ENCODE measurements at places on chromosomes 11 and 22. TPM values are rescaled to one million over a fixed set of nuclear protein-coding genes. Genes with fewer than 3 reads are reported as not detected.
A peak's percentile ranks its signal among the peaks of the same experiment; 100 is the strongest.

The XKR3 gene
- not detected for total RNA-seq

DNA sequence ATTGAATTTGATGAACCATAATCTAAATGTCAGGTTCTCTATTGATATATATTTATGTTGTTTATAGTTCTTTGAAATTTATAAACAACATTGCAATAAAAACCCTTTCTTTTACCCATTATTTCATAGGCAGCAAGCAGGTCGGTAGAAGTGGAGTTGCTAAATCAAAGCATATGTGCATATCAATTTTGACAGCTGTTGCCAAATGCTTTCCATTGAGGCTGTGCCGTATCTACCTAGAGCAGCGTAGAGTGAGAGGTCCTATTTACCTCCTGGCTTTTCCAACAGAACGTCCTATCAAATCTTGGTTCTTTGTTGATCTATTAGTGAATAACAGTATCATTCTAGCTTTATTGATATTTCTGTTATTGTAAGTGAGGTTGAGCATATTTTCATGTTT is 77.5 kb upstream of the SLC22A12 start:
- no peak for DNase-seq

DNA sequence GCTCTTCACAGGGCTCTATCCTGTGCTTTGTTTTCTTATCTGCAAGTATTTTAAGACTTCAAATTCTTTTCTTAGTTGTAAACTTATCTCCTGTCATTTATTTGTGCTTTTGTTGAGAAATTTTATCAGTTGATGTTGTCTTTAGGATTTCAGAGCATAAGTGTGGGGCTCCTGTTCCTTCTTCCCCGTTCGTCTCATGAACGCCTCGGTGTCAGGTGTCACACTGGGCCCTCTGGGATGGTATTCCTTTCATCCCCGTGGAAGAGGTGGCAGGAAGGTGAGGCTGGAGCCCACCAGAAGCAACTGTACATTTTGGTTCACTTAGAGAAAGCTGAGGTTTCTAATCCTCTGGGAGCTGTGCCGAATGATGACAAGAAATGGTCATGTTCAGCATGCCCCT is 17.9 kb downstream of the NADSYN1 start:
- DNase-seq, result no peak

The SYCE3 gene
- not detected for total RNA-seq

The CD248 gene
- not detected for total RNA-seq

The C11orf87 gene
- total RNA-seq, result not detected

DNA sequence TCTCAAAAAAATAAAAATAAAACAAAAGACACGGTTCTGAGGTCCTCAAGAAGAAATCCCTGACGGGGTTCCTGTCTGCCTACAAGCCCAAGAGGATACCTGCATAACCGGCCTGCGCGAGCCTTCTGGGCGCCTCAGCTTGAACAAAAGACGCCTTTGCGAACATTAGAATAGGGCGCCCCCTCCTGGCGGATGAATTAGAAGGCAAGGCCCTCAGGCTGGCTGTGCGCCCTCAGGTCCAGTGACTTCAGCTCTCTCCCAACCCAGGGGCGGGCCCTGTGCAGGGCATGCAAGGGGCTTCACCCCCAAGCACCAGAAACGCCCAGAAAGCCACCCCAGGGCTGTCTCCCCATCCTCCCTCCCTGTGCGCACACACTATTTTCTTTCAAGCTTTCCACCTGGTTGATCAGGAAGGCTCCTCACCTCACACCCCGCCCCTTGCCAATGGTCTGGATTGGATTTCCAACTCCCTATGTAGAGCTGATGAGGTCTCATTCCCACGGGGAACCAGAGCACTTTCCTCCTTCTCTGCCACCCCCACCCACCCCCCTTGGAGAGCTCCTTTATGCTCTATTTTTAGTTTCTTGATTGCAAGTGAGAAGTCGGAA is 273.3 kb downstream of the BUD13 start:
- DNase-seq, result peak; percentile 69

DNA sequence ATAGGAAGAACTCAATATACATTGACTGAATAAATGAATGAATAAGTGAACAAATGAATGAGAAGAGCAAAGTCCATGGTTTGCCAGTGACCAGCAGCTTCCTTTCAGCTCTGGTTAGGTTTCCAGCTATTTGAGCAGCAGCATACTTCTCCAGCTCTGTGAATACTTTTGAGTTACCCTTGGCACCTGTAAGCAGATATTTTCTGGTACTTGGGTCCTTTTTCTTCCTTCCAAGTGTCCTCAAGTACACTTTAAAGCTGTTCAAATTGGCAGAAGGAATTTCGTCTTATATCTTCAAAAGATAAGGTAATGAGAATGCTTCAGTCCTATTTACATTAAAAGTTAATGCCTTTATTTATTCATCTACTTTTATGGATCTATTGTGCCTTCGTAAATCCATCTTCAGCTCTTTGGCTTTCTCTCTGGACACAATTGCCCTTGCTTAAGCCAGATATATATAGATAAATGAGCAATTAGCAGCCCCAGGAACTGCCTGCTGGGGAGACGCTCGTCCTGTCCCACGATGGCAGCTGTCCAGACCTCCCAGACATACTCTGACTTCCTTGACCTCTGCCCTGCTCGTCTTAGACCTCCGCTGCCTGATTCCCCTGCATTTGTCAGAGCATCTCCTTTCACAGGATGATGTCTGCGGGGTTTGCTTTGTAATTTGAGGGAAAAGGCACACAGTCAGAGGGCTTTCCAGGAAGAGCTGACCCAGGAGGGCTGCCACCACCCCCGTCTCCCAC is 926.3 kb downstream of the OPCML start:
- no peak for DNase-seq

DNA sequence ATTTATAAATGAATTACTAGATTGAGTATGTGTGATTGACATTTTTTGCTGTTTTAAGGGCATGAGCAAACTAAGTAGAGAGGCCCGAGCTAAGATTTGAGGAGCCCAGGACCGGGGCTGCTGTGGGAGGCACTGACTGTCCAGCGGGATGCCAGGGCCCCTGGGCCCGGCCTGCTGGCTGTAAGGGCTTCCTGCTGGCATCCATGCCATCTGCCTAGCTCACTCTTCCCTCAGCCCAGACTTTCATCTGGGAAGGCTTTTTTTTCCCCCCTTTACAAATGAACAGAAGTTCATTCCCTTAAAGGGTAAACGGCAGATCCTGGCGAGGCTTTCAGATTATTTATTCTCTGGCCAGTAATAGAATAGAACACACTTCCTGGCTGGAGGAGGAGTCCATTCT is 16.0 kb upstream of the TP53I11 start:
- no peak for DNase-seq

- DNase-seq, result no peak
Measured at GRCh38 chr11:94766713-94767206, 1.4 kb upstream of the AMOTL1 start.

The FAU gene
- total RNA-seq, result 578 TPM

GRCh38 chr11:134132808-134133207 is 63.9 kb downstream of the JAM3 start:
- no peak for DNase-seq

The LARGE1 gene
- total RNA-seq, result 9.1 TPM

DNA sequence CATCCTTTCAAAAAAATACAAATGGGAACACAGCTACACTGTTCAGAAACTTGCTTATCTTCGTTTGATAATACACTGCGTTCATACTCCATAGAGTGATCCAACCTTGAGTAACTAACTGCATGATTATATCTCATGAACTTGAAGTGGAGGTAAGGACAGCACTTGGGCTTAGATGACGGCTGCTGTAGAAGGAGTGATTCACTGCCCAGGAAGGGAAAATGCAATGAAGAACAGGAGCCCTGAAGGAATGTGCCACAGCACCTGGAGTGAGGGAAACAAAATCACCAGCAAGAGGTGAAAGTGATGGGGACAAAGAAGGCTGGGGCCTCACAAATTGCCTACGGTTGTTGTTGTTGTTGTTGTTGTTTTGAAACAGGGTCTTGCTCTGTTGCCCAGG is 44.1 kb upstream of the SC5D start:
- DNase-seq, result no peak

DNA sequence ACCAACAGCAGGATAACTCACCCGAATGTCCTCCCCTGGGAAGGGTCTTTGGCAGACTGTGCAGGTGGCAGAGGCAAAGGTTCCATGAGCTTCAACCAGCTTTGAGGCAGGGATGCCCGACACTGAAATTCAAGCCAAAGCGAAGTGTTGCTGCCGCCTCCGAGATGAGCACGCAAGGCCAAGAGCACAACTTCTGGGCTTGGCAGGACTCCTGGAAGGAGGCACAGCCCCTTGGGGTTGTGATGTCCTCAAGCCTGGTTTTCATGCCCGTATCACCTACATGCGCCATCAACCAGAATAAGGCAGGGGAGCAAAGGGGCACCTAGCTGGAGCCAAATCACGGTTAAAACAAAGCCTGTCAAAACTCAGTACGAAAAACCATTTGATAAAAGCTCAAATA is 5.7 kb downstream of the SIRT3 start:
- no peak for DNase-seq

DNA sequence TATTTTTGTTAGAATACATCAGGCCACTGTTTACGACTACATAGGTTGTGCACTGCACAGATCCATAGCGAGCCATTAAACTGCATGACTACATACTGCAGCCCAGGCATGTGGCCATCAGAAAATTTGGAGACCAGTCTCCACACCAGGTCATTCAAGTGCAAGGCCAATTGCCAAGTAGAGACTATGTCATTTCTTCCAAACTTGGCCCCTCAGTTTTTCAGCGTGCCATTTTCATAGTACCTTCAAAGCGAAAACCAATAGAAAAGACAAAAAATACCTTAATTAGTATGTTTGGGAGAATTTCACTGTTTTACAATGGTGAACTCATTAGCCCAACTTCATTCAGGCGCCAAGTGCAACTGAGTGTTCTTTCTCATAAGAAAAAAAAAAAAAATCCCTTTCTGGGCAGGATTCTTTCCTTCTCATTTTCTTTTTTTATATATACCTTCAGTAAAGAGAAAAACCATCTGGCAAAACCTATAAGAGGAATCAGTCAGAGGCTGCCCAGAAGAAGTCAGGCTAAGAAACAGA is 30.4 kb downstream of the PAMR1 start:
- DNase-seq, result no peak

The EHF gene
- 1.1 TPM for total RNA-seq

DNA sequence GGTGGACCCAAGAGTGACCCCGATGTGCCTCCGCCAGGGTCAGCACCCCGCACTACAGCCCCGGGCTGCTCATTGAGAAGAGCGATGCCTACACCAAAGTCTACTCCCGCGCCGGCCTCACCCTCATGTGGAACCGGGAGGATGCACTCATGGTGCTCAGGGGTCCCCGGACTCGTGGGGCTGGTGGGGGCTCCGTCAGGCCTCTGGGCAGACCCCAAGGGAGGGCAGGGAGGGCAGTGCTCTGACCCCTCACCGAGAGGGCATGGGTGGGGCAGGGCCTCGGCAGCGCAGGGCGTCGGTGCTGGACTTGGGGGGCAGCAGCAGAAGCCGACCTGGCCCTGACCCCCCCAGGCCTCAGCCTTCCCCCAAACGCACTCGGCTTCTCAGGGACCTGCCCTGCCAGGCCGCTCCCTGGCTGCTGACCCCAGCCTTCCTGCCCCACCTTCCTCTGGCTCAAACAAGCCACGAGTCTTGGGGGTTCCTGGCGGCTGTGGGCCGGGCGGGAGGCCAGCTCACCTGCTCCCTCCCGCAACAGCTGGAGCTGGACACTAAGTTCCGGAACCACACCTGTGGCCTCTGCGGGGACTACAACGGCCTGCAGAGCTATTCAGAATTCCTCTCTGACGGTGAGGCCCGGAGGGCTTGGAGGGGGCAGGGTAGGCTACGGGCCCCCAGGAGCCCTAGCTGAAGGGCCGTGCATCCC is 2.9 kb downstream of the MUC2 start:
- DNase-seq, result no peak

DNA sequence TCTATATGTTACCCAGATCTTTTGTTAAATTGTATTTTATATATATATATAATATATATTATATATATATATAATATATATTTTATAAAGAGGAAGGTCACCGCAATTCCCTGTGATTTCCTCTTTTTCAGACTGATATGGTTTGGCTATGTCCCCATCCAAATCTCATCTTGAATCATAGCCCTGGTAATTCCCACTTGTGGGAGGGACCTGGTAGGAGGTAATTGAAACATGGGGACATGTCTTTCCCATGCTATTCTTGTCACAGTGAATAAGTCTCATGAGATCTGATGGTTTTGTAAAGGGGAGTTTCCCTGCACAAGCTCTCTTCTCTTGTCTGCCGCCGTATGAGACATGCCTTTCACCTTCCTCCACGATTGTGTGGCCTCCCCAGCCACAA is 157.6 kb downstream of the RAB38 start:
- DNase-seq, result no peak

GRCh38 chr11:58957922-58958321 is 18.6 kb downstream of the GLYATL1 start:
- no peak for DNase-seq

DNA sequence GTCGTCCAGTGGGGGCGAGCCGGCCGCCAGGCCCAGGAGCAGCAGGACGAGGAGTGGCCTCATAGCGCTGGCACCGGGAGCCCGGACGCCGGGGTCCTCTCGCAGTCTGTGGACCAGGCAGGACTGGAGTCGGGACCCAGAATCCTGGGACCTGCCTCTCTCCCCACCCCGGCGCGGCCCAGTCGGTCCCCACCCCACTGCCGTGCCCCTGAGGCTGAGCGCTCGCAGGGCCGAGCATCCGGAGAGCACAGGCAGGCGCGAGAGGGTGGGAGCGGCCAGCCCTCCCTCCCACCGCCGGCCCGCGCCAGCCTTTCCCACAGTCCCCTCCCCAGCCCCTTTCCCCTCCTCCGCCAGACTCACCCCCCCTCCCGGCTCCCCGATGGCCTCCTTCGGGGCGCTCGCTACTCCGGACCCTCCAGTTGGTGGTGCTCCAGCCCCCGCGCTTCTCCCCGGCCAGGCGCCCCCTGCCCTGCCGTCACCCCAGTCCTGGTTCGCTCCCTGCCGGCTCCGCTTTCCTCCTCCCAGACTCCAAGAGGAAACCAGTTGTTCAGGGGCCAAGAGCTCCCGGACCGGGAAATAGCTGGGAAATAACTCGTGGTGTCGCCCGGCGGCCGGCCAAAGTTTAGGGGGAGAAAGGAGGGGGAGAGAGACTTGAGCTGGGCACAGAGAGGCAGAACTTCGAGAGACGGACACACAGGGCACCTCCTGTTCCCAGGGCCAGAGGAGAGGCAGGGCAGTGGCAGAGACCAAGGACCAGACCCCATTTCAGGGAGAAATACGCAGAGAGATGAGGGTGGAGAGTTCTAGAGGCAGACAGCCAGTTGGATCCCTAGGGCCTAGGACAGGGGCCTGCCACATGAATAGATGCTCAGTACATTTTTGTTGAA is at the start of gene C1QTNF5:
Gene C1QTNF5, minus strand, starts transcription at position 549 of the 887 bp plus-strand sequence. Its CDS starts 486 bp downstream, at position 63.
- peak; percentile 57 for DNase-seq

The SLC5A12 gene
- not detected for total RNA-seq

DNA sequence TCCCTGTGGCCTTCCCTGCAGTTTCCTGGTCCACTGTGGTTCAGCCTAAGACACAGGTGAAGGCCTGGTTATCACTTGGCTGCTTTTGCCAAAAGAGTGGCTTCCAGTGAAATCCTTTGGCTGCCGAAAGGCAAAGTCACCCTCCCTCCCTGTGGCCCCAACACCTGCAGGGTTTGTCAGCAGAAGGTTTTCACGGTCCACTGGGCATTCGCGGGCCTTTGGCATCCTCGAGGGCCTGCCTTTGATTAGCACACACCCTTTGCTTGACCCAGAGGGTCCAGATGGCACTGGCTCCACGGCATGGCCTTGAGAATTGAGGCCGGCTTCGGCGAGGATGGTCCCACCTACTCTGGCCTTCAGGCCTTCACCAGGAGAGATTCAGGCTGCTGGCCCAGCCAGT is 35.3 kb downstream of the RTN4R start:
- no peak for DNase-seq

GRCh38 chr22:33104147-33104854 is 46.1 kb upstream of the SYN3 start:
- no peak for DNase-seq

- no peak for DNase-seq
Measured at GRCh38 chr11:33256813-33257159, 395 bp upstream of the HIPK3 start.

Data from Daoy (cell line).